Glutamatergic neuron (in vitro differentiated cells): ENCODE measurements at places on chromosomes 12 and 14. TPM values are rescaled to one million over a fixed set of nuclear protein-coding genes. Genes with fewer than 3 reads are reported as not detected.
A peak's percentile ranks its signal among the peaks of the same experiment; 100 is the strongest.

GRCh38 chr14:57796556-57796955, 69.3 kb downstream of the SLC35F4 start:
- H3K4me3 ChIP-seq, result no peak overlapping the region
- H3K27me3 ChIP-seq, result peaks cover 2% of the 10 kb centered on the region
- peaks cover 3% of the 10 kb centered on the region for H3K4me1 ChIP-seq
- no peak for DNase-seq
- peaks cover 7% of the 10 kb centered on the region for H3K36me3 ChIP-seq

DNA sequence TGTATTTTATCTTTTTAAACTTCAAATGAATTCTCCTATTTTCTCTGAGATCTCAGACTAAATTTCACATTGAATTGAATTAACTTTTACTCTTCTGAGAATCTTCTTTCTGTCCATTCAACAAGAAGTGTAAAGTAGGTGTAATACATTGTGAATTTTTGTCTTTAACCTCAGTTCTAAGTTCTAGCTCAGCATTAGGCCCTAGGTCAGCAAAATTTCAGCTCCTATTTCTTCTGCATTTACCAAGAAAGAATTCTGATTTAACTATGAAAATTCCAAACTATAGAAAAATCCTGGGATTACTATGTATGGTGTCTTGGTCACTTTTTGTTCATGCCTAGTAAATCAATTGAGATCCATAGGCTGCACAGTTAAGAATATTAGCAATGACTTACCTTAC, 110.9 kb upstream of the MYF6 start:
- DNase-seq, result no peak
- H3K4me3 ChIP-seq, result no peak overlapping the region
- H3K27ac ChIP-seq, result no peak overlapping the region
- no peaks in the 10 kb centered on the region for H3K27me3 ChIP-seq

DNA sequence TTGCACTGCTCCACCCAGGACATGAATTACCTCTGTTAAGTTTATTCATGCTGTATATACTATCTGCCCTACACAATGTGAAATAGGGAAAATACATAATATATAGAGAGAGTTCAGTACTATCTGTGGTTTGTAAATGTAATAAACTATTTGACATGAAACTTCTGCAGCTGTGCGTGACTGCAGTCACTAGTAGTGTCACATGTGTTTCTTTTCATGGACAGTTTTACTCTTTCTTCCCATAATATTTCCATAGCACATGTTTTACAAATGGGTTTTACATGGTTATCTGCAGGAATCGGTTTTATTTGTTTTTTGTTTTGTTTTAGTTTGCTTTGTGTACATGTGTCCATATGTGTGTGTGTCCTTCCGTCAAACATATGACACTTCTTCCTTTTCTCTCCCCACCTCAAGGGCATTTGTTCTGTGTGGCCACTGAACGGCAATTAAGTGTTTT, 1644.1 kb upstream of the FLRT2 start:
- peaks cover 6% of the 10 kb centered on the region for H3K4me1 ChIP-seq
- no peak overlapping the region for H3K27ac ChIP-seq
- no peak overlapping the region for H3K4me3 ChIP-seq
- H3K36me3 ChIP-seq, result no peaks in the 10 kb centered on the region
- no peak for DNase-seq

- peak; percentile 92 for DNase-seq
- H3K27me3 ChIP-seq, result peaks cover 2% of the 10 kb centered on the region
- H3K27ac ChIP-seq, result no peak overlapping the region
- H3K36me3 ChIP-seq, result no peaks in the 10 kb centered on the region
These were observed 3.2 kb downstream of the TEX52 start for GRCh38 chr12:2853626-2854025.

DNA sequence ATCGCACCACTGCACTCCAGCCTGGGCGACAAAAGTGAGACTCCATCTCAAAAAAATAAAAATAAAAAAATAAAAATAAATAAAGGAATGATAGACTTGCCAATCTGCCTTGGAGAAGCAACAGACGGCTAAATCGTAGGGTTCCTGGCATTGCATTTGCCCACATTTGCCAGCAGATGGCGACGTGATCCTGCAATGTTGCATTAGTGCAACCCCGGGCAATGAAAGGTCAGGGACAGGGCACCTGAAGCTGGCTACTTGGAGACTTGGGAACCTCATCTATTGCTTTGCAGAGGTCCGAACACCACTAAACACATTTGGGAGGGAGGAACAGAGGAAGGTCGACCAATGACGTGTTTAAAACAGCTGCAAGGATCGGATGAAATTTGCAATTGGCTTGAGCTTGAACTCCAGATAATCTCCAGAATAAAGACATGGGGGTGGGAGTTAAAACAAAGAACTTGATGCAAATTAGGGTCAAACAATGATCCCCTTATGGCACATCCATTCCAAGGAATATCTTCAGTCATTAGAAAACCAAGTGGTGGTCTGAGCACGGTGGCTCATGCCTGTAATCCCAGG, 34.6 kb downstream of the SPRING1 start:
- H3K27ac ChIP-seq, result no peak overlapping the region
- no peak overlapping the region for H3K4me3 ChIP-seq
- DNase-seq, result peak; percentile 78
- H3K4me1 ChIP-seq, result no peaks in the 10 kb centered on the region

CSRP2 gene
- total RNA-seq, result 50.5 TPM

JAG2 gene
- total RNA-seq, result 84.1 TPM
